ENCODE measurements at places on chromosomes 1 and 21. TPM values are rescaled to one million over a fixed set of nuclear protein-coding genes. Genes with fewer than 3 reads are reported as not detected.

DNA sequence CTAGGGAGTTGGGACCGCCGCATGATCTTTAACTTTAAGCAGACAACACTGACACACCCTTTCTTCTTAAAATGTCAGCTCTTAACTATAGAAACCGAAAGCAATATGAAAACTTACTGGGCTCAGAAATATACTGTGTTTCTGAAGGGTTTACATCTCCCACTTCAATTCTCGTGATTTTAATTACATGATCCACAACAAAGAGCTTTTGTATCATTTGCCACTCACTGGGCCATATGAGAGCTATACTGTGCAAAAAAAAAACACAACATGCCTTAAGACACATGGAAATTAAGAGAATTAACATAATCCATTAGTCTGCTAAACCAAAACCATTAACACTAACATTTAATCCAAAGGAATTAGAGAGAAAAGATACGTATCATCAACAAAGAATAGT is 35.0 kb upstream of the RAP1GAP start:
- H3K36me3 ChIP-seq: peaks cover 29% of the 10 kb centered on the region
- H3K27ac ChIP-seq: no peak overlapping the region
- no peak for DNase-seq
- no peaks in the 10 kb centered on the region for H3K4me1 ChIP-seq

- H3K4me1 ChIP-seq: peaks cover 2% of the 10 kb centered on the region
- H3K27ac ChIP-seq: no peak overlapping the region
- H3K4me3 ChIP-seq: no peak overlapping the region
- no peaks in the 10 kb centered on the region for H3K36me3 ChIP-seq
- no peak for DNase-seq
- no peaks in the 10 kb centered on the region for H3K27me3 ChIP-seq
These were observed 56.5 kb upstream of the BCAR3 start for GRCh38 chr1:93738075-93738622.

- H3K27ac ChIP-seq: no peak overlapping the region
- H3K4me1 ChIP-seq: no peaks in the 10 kb centered on the region
These were observed 102.4 kb upstream of the TLR5 start for GRCh38 chr1:223245411-223245810.

UQCRHL gene
- total RNA-seq: 11.0 TPM

GRCh38 chr1:247212627-247213617 is 41.1 kb upstream of the ZNF124 start:
- H3K4me3 ChIP-seq: no peak overlapping the region
- peaks cover 29% of the 10 kb centered on the region for H3K4me1 ChIP-seq
- no peaks in the 10 kb centered on the region for H3K27me3 ChIP-seq
- DNase-seq: no peak

DNA sequence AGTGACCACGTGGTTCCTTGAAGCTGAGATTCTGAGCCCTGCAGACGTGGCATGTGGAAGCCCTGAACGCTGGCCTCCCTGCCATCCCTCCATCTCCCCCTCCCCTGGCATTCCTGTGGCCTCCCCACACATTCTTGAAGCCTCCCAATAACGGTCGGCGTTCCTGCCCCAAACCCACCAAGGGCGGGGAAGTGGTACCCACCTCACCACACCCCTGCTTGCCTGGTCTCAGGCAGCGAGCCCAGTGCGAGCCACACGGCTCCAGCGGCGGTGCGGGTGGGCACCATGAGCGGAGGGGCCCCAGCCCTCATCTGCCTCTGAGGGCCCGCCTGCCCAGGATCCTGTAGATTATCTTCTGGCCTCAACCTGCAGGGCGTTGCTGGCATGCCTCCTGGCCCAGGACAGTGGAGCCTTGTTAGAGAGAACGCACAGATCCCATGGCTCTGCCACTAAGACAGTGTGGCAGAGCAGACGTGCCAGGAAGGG is 20.6 kb upstream of the PRELP start:
- DNase-seq: no peak
- no peak overlapping the region for H3K27ac ChIP-seq
- H3K4me3 ChIP-seq: no peak overlapping the region
- peaks cover 22% of the 10 kb centered on the region for H3K27me3 ChIP-seq

DNA sequence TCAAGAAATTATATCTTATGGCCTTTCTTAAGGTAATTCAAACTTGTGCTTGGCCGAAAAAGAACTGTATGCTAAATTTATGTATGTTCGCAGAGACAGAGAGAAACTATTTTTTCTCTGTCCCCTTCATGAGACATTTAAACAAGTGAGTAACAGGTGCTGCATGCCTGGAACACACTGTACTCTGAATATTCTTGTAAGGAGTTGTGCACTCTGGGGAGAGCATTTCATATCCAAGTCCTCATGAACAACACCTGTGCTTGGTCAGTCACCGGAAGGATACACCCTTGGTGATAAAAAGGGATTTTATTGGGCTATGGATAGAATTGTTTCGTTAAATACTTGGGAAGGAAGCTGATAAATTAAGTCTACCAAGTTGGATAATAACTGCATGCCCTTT is 220.8 kb upstream of the NRIP1 start:
- no peak for DNase-seq
- no peak overlapping the region for H3K4me3 ChIP-seq
- no peak overlapping the region for H3K27ac ChIP-seq
- no peaks in the 10 kb centered on the region for H3K27me3 ChIP-seq
- no peaks in the 10 kb centered on the region for H3K36me3 ChIP-seq

GRCh38 chr1:112674440-112674985 is at the start of gene MOV10:
Gene MOV10, plus strand, starts transcription at chr1:112674659. Its CDS starts 254 bp downstream, at chr1:112674913.
- H3K4me3 ChIP-seq: peak within 1 kb of the TSS; percentile 88
- H3K27ac ChIP-seq: peak within 1 kb of the TSS; percentile 87

GRCh38 chr1:30868833-30869435 is 39.6 kb downstream of the SDC3 start:
- no peak for DNase-seq
- no peaks in the 10 kb centered on the region for H3K27me3 ChIP-seq
- H3K4me1 ChIP-seq: no peaks in the 10 kb centered on the region
- no peak overlapping the region for H3K27ac ChIP-seq

DNA sequence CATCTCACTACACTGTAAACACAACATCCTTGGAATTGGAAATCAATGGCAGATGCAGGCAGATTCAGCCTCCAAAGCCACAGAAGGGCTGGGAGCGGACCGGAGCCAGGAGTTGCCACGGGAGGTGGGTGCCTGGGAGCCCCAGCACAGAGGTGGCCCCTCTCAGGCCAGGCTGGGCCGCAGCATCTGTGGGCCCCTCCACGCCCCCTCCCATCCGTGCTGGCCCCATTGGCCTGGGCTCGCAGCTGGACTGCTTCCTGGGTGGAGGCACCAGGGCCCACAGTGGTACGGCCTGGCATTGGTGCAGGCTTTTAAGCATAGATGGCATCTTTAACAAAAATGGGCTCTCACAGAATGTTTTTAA is 64.2 kb downstream of the SLX9 start:
- no peaks in the 10 kb centered on the region for H3K36me3 ChIP-seq
- DNase-seq: no peak
- peaks cover 17% of the 10 kb centered on the region for H3K4me1 ChIP-seq
- peaks cover 13% of the 10 kb centered on the region for H3K27me3 ChIP-seq

GRCh38 chr1:243312952-243313634 is 57.3 kb downstream of the SDCCAG8 start:
- H3K27me3 ChIP-seq: no peaks in the 10 kb centered on the region
- peak; percentile 16 for DNase-seq
- no peak overlapping the region for H3K4me3 ChIP-seq

DNA sequence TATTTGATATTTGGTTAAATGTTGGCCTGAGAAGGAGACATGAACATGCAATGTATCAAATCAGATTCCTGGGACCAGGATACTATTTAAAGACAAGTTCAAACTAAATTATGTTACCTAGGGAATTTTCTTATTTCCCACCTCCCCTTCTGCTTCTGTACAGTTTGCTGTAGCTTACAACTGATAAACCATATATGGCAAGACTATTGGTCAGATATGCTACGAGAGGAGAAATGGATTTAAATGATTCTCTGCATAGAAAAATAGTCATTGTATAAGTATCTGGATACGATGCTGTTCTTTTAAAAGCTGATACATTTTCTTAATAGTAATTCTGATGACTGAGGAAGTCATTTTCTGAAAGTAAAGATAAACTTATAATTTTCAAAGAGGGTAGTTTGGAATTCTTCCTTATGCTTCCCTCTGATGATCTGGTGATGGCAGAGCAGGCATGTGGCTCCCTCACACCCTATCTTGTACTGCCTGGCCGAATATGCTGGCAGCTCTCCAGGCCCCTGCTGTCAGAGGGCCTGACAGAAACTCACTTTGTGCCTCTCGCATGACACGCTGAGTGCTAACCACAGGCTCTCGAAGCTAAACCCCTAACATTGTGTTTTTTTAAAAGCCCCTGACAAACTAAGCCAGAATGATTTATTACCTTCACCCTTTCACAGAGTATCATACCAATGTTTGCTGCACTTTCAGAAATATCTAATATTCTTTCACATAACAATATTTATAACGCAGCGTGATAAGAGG is 19.4 kb downstream of the RRP15 start:
- no peaks in the 10 kb centered on the region for H3K27me3 ChIP-seq
- H3K36me3 ChIP-seq: peaks cover 36% of the 10 kb centered on the region
- H3K27ac ChIP-seq: no peak overlapping the region
- H3K4me1 ChIP-seq: no peaks in the 10 kb centered on the region
- H3K4me3 ChIP-seq: no peak overlapping the region
- peak; percentile 52 for DNase-seq

VWA5B1 gene
- total RNA-seq: not detected

LRRC53 gene
- not detected for total RNA-seq

DNA sequence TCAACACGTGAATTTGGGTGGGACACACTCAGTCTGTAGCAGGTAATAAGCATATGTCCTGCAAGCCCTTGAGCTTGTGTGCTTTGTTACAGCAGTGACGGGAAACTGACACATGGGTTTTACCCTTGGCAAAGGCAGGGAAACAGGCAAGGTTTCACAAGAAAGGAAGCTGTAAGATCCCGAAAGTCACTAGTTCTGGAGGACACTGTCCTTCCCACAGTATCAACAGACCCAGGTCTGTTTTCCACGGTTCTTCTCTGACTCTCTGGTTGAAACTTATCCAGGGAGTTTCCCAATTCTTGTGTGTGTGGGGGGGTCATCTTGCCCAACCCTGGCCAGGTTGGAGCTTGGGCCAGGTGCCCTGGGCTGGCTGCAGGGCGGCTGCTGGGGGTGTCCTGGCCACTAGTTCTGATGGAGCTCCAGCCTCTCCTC is 29.3 kb upstream of the ZBTB21 start:
- H3K4me1 ChIP-seq: peaks cover 6% of the 10 kb centered on the region
- H3K4me3 ChIP-seq: no peak overlapping the region

RGS13 gene
- not detected for total RNA-seq

SPOCD1 gene
- total RNA-seq: not detected

SLFNL1 gene
- total RNA-seq: 10.5 TPM

DNA sequence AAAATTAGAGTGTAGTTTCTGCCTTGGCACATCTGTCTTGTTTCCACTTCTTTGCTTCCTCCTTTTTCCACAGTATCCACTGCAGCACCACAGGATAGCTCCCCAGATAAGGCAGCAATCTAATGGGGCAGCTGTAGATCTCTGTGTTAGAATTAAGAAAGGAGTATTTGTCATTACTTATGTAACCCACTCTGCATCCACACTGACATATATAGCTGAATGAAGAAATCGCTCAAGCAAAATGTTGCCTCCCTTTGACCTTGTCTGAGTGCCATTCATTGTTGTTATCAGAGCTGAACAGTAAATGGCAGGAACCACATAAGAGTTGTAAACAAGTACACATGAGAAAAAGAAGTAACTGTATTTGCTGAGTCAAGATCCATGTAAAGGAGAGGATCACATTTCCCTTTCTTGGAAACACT is 45.9 kb upstream of the DPH5 start:
- no peak for DNase-seq
- H3K27ac ChIP-seq: no peak overlapping the region
- no peaks in the 10 kb centered on the region for H3K36me3 ChIP-seq
- H3K27me3 ChIP-seq: no peaks in the 10 kb centered on the region

DNA sequence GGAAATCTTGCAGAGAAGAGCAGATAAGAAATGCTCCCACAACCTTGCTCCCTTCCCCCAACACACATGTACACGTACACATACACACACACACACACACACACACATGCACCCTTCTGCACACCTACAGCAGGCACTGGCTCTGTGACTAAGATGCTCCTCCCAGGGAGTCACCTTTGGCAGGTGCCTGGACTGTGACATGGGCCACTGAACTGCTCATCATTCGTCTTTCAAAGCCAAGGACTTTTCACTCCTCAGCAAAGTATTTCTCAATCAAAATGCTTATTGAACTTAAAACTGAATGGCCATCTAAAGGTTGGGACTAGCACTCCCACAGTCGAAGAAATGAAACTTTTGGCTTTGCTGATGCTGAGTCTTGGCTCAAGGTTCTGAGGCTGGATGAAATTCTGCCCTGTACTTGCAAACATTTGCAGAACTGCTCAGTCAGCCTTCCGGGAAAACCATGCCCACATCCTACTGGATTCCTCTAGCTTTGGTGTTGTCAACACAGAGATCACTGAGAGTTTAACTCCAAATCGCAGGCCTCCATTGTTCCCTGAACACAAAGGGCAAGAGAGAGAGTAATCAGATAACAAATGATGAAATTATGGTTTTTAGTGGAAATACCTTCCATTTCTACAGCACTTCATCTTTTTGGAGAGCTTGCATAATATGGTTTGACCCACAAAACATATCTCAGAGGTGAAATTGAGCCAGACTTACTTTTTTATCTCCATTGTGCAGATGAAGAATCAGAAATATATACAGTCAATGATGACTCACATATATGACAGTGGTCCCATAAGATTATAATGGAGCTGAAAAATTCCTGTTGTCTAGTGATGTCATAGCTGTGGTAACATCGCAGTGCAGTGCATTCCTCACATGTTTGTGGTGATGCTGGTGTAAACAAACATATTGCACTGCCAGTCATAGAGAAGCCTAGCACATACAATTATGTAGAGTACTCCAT is 72.4 kb upstream of the BCAR3 start:
- DNase-seq: no peak
- no peaks in the 10 kb centered on the region for H3K4me1 ChIP-seq
- H3K4me3 ChIP-seq: no peak overlapping the region
- H3K27ac ChIP-seq: no peak overlapping the region
- no peaks in the 10 kb centered on the region for H3K36me3 ChIP-seq

DNA sequence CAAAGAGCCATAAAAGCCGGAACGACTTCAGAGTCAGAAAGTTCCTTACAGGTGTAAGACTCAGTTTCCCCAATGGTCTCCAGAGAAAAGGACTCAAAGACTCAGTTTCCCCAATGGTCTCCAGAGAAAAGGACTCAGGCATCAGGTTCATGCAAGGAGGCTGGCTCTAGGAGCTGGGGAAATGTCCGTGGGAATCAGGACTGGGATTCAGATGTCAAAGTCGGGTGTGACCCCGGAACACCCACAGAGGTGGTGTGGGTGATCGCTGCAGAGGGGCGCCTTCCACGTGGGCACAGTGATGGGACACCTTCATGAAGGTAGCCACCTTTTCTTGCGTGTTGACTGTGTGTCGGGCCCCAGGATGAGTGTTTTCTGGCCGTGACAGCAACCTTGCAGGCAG is 340.8 kb downstream of the NPHP4 start:
- no peak for DNase-seq
- no peak overlapping the region for H3K4me3 ChIP-seq

- H3K4me1 ChIP-seq: peaks cover 6% of the 10 kb centered on the region
- H3K27me3 ChIP-seq: no peaks in the 10 kb centered on the region
- H3K4me3 ChIP-seq: no peak overlapping the region
- no peak overlapping the region for H3K27ac ChIP-seq
- no peak for DNase-seq
- H3K36me3 ChIP-seq: peaks cover 100% of the 10 kb centered on the region
These were observed 80.8 kb downstream of the PIK3CD start for GRCh38 chr1:9732123-9732971.

ANKRD45 gene
- total RNA-seq: not detected

- DNase-seq: no peak
- H3K27ac ChIP-seq: no peak overlapping the region
- H3K27me3 ChIP-seq: no peaks in the 10 kb centered on the region
These were observed 39.9 kb downstream of the IL6R start for GRCh38 chr1:154445040-154445472.

SHE gene
- 4.9 TPM for total RNA-seq

OPRD1 gene
- not detected for total RNA-seq

Data from stomach (tissue), 19 donors.